GM06990 (cell line): ENCODE measurements at places on chromosomes 2 and 18.

DNA sequence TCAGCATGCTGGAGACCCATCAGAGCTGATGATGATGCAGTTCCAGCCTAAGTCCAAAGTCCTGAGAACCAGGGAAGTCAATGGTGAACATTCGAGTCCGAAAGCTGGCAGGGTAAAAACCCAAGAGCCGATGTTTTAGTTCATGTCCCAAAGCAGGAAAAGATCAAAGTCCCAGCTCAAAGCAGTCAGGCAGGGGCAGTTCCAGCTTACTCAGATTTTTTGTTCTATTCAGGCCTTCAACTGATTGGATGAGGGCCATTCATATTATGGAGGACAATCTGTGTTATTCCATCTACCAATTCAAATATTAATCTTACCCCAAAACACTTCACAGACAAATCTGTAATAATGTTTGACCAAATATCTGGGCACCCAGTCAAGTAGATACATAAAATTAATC lies 38.3 kb downstream of the DSEL start:
- no peak for DNase-seq

DNA sequence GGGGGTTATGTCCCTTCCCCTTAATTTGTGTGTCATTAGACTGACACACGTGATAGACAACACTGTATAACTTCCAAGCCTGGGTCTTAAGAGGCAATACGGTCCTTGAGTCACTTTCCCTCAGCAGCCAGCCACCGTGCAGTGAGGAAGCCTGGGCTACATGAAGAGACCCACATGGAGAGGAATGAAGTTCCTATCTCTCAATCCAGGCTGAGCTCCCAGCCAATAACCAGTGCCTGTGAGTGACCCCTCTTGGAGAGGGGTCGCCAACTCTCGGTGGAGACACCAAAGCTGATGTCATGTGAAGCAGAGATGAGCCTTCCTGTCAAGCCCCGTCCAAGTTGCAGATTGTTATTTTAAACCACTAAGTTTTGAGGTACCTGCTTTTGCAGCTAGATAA lies 5.7 kb upstream of the WDSUB1 start:
- DNase-seq: no peak

DNA sequence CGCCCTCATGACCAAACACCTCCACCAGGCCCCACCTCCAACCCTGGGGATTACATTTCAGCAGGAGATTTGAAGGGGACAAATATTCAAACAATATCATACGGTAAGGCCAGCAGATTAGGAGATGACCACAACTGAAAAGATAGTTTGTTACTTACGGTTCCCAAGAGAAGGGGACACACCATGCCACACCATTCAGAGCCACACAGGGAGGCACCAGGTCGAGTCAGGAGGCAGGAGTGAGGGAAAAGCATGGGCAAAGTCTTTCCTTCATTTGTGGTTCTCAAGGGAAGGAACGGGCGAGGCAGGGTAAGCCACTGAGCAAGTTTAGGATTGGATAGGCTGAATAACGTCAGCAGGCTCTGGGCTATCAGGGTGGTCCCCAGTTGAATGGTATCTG lies 57.4 kb downstream of the FECH start:
- DNase-seq: no peak

GRCh38 chr18:49486953-49487710 lies at the start of gene C18orf32:
Gene C18orf32, minus strand, starts transcription at chr18:49487234. Its CDS starts 3,486 bp downstream, at chr18:49483748.
- peak; percentile 97 for DNase-seq

DNA sequence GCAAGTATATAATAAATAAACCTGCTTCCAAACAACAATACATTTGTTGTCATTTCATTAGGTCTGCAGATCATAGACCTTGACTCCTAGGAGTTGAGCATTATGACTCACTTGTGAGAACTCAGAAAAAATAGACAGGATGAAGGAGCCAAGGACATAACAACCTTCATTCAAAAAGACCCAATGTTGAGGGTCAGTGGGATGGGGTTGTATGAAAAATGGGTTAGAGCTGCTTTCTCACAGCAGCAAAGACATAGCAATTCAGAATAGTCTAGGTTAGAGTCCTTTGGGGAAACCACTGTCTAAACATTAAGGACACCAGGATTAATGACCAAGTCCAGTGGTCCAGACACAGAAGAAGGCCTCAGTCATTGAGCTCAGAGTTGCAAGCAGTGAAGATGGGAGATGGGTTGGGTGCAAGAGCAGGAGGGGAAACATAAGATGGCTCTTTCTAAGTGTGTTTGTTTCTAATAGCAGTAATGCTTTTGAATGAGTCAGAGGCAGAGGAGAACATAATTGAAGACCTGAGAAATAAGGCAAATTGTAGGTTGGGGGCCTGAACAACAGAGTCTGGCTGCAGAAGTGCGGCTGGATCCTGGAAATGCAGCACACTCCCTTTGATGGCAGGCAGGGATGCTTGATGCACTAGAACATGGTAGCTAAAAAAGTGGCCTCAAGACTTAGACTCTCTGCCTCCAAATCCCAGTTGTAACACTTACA lies 3.7 kb upstream of the SERPINB10 start:
- DNase-seq: no peak

DNA sequence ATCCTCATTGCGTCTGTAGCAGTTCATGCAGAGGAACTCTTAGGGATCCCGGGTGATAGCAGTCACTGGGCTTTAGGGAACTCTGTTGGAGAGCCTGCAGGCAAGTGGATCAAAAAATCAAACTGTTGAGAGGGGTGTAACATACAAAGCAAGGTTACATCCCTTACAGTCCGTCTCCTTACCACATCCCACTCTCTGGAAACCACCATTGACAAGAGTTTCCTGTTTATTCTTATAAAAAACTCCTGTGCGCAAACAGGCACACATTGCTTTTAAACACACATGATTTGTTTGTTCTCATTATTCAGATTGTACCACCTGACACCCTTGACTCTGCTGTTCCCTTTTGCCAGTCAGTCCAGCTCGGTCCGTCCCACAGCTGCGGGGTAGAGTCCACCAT lies 137.7 kb downstream of the LTBP1 start:
- no peak for DNase-seq

DNA sequence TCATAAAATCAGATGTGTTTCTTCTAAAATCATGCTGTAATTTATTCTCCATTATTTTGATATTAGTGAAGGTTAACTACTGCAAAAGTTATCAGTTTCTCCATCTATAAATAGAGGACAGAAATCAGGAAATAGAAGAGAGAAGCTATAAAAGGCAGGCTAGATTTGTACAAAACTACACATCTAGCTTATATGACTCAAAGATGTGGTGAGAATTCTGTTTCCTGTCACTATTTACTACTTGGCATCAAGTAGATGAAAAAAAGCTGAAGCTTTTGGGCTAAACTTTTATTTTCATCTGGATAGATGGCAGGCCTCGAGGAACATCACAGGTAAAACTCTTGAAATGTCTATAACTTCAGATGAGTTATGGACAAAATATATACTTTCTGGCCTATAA lies 49.8 kb upstream of the NAB1 start:
- DNase-seq: no peak
